ENCODE measurements at places on chromosomes 16 and 17. TPM values are rescaled to one million over a fixed set of nuclear protein-coding genes. Genes with fewer than 3 reads are reported as not detected.

- no peaks in the 10 kb centered on the region for H3K27me3 ChIP-seq
- H3K4me1 ChIP-seq = peaks cover 4% of the 10 kb centered on the region
- no peak for DNase-seq
- no peaks in the 10 kb centered on the region for H3K36me3 ChIP-seq
- H3K4me3 ChIP-seq = no peak overlapping the region
Measured at GRCh38 chr17:33285413-33285812, 7.7 kb downstream of the ASIC2 start.

Gene ATP1B2
- total RNA-seq = 0.11 TPM

GRCh38 chr17:78886954-78887353 is 16.0 kb downstream of the CEP295NL start:
- DNase-seq = no peak
- no peaks in the 10 kb centered on the region for H3K36me3 ChIP-seq
- peak overlapping the region; percentile 7 for H3K27ac ChIP-seq
- no peaks in the 10 kb centered on the region for H3K27me3 ChIP-seq
- H3K4me3 ChIP-seq = no peak overlapping the region

- H3K4me1 ChIP-seq = no peaks in the 10 kb centered on the region
- no peaks in the 10 kb centered on the region for H3K27me3 ChIP-seq
- no peak for DNase-seq
- H3K4me3 ChIP-seq = no peak overlapping the region
- H3K27ac ChIP-seq = no peak overlapping the region
Measured at GRCh38 chr16:80144191-80144590, 396.6 kb upstream of the DYNLRB2 start.

- no peak for DNase-seq
- no peaks in the 10 kb centered on the region for H3K36me3 ChIP-seq
- H3K27ac ChIP-seq = no peak within 1 kb of the TSS
Measured at GRCh38 chr17:76537578-76538280, at the start of gene CYGB. TSS of gene CYGB (minus strand) at chr17:76537709. CDS start at chr17:76537542, 167 bp downstream.
